Cortex of kidney (tissue), 1 donor: ENCODE measurements at places on chromosomes 7 and 10.

- no peak for DNase-seq
Measured at GRCh38 chr10:121687095-121687813, 89.0 kb upstream of the FGFR2 start.

GRCh38 chr7:21071561-21072501 is 285.1 kb upstream of the SP8 start:
- DNase-seq: no peak

DNA sequence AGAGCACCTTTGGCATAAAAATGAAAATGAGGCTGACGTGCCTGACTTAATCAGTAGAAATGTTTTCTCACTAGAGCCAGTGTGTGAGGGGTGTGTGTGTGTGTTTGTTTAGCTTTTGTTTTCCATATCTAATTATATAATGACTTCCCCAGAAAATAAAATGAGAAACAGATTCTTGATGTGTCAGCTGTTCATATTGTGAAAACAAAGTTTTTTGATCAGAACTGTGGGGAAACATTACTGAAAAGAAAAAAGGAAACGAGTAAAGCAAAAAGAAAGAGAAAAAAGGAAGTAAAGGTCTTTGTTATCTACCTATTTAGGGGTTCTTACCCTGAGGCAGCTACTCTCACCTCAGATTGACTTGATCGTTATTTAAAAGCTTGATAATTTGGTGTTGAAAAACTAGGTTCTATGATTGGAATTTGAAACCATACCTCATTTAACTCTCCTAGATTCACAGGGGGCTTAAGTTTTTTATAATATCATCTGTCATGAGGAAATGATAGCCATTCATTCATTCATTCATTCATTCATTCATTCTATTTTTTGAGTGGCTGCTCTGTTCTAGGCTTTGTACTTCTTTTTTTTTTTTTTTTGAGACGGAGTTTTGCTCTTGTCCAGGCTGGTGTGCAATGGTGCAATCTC is 58.0 kb downstream of the CREM start:
- DNase-seq: no peak

DNA sequence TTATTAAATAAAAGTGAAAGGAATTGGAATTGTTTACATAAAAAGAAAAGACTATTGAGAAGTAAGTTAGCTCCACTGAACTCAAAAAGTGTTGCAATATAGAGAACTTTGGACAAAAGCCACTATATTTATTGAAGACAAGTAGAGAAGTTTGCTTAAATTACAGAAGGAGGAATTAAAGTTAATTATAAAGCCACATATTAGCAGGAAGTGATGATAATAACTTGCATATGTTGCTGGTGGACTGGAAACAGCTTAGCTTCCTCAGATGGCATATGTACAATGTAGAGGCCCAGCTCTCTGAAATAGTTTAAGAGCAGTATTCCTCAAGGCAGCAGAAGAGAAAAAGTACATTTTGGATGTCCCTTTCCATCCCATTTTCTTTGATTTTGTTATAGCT is 400.7 kb downstream of the GATA3 start:
- DNase-seq: no peak

DNA sequence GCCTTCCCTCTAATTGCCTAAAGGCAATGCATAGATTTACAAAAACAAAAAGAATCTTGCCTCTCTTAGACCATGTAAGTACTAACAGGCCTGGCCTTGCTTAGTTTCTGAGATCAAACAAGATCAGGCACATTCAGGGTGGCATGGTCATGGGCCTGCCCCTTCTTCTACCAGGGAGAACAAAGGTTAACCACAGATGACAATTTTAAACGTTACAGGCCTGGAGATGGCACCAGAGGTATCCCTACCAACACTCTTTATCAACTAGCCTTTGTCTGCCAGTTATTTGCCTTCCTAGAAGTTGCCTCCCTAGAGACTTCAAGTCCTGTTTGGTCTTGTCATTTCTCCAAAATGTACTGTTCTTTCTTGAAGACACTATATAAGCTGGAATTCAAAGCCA is 252.6 kb downstream of the DOCK4 start:
- DNase-seq: no peak

GRCh38 chr7:131557652-131558385 is 1.4 kb upstream of the PODXL start:
- DNase-seq: no peak
